ENCODE measurements at places on chromosomes 1 and 21. TPM values are rescaled to one million over a fixed set of nuclear protein-coding genes. Genes with fewer than 3 reads are reported as not detected.

OR2M3 gene
- total RNA-seq, result not detected

AGT gene
- 17.0 TPM for total RNA-seq

GPR25 gene
- total RNA-seq, result not detected

HSPB7 gene
- total RNA-seq, result 7.3 TPM

RCC2 gene
- 58.5 TPM for total RNA-seq

TEDDM1 gene
- not detected for total RNA-seq

MAP3K21 gene
- total RNA-seq, result 21.0 TPM

PDZK1IP1 gene
- 28.4 TPM for total RNA-seq

PTGS2 gene
- total RNA-seq, result 3.6 TPM

TINAGL1 gene
- 96.1 TPM for total RNA-seq

TNFRSF25 gene
- total RNA-seq, result 19.4 TPM

HES3 gene
- not detected for total RNA-seq
